NCI-H187 (cell line): ENCODE measurements at places on chromosomes 1 and 21.

DNA sequence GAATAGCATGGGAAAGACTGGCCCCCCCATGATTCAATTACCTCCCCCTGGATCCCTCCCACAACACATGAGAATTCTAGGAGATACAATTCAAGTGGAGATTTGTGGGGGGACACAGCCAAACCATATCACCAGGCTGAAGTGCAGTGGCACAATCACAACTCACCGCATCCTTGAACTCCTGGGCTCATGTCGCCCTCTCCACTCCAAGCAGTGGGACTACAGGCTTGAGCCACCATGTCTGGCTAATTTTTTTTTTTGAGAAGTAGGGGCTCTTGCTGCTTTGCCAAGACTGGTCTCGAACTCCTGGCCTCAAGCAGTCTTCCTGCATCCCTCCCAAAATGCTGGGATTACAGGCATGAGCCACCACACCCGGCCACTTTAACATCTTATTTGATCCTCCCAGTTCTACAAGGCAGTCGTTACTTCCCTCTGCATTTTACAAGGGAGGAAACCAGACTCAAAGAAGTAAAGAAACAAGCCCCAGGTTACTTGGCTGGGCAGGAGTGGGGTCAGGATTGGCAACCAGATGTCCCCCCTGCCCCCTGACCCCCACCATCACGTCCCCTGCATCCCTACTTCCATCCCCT, 26.9 kb upstream of the ACTL8 start:
- no peak for DNase-seq

GRCh38 chr1:63980740-63981407, 207.1 kb downstream of the ROR1 start:
- DNase-seq: no peak

- no peak for DNase-seq
Observed at GRCh38 chr1:177820213-177820612, 149.6 kb downstream of the SEC16B start.

DNA sequence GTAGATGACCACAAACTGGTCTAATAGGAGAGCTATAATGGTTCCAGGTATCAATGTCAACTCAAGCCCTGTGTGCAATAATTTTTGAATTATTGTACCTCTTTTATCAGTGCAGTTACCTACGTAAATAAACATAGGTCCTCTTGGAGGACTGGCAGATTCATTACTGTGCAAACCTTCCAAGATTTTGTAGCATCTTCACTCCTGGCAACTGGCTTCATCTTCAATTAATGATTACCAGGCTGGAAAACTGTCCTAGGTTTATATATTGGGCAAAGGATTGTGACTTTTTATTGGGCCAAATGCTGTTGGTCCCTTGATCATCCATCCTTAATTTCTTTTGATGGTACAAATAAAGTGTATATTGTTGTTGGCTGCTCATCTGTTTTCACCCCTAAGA, 35.6 kb downstream of the C4BPA start:
- no peak for DNase-seq

GRCh38 chr1:22584001-22584562, 20.8 kb downstream of the EPHA8 start:
- DNase-seq: no peak

DNA sequence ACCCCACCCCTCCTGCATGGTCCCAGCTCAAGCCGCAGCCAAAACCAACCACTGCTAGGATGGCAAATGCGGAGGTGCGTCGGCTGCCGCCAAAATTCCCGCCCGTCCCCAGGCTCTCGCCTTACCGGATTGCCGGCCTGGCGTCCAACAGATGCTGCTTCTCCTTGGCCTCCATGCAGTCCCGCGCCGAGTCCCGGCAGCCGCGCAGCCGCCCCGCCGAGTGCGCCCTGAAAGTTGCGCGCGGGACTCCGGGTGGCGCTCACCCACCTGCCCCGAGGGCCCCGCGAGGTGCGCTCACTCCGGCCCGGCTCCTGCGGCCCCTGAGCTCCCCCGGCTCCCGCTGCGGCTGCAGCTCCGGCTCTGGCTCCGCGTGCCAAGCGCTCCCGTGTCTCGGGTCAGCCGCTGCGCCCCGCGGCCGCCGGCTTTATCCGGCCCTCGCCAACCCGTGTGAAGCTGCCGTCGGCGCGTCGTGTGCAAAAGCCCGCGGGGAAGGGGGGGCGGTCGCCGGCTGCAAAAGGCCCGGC, at the start of gene SLC30A2:
Gene SLC30A2, minus strand, starts transcription at position 397 of the 524 bp plus-strand sequence. Its CDS starts 222 bp downstream, at position 175.
- no peak for DNase-seq

- DNase-seq: no peak
Observed at GRCh38 chr1:79448426-79448825, 441.9 kb upstream of the ADGRL4 start.

DNA sequence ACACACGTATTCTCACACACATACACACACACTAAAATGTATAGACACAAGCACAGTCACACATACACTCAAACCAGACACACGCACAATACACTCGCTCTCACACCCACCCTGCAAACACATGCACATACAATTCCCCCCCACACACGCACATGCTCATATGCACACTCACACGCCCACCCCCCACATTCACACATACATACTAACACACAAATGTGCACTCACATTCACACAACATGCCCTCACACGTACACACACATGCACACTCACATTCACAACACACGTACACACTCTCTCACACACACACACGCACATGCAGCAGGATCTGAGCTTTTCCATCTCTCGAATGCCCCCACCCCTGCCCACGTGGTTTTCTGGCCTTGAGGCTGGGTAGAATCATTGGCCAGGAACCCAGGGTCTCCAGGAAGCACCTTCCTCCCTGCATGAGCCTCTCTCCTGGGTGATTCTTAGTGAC, 589.7 kb downstream of the PTPRU start:
- DNase-seq: no peak

- DNase-seq: no peak
Observed at GRCh38 chr21:29193072-29193471, 62.6 kb downstream of the MAP3K7CL start.

DNA sequence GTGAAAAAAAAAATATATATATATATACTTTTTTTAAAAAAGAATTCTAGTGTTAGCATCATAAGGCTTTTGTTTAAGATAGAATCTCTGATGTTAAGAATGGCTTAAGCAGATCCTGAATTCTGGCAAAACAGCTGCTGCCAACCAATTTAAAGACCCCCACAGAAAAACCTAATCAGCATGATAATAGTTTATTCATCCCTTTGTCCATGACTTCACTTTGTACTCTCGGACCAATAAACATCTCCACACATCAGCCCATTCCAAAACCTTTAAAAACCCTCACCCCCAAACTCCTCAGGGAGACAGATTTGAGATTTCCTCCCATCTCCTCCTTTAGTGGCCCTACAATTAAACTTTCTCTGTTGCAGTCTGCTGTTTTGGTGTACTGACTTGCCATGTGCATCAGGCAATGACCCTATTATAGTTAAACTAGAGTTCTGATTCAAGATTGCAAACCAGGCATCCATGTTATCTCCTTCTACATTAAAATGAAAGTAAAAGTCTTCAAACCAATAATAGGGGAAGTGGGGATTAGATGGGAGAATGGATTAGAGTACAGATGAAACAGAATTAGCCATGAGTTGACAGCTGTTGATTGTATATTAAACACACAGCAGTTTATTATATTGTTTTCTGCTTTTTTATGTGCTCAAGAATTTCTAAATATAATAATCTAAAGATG, 9.8 kb upstream of the PHTF1 start:
- no peak for DNase-seq

DNA sequence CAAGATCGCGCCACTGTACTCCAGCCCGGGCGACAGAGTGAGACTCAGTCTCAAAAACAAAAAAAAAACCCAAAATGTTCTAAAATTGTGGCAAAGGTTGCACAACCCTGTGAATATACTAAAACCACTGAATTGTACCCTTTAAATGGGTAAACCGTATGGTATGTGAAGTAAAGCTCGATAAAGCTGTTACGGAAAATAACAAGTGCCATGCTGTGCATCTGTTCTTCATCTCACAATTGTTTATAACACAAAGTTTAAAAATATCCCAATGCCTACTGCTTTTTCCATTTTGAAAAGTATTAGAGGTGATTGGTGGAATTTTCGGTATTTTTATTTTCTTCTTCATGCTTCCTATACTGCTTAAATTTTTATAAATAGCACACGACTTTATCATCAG, 111.5 kb downstream of the ENAH start:
- no peak for DNase-seq

DNA sequence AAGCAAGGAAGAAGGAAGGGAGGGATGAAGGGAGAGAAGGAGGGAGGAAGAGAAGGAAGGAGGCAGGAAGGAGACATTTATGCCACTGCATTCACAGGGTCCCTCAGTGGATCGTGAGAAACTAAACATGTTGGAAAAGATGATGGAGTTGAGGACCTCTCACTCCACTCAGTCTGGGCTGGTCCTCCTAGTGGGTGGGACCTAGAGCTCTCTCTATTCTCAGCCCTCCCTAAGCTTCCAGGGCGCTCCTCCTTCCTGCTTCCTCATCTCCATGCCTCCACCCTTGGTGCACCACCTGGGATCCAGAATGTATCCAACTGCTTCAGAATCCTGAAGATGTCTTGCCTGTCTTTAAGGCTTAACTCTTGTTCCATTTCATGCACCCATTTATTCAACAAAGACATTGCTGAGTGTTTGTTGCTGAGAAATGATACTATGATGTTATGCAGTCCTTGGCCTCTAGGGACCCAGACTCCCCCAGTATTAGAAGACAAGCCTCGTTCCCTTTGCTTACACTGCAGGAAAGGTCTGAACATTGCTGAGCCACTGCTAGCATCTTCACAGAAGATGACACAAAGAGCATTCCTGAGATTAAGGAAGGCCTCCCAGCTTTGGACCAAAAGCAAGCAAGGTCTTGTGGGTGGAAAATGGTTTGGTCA, 88.5 kb downstream of the BEND5 start:
- no peak for DNase-seq

- DNase-seq: no peak
Observed at GRCh38 chr1:156476501-156477298, 23.9 kb downstream of the MEF2D start.

- DNase-seq: no peak
Observed at GRCh38 chr1:235022341-235022980, 106.2 kb downstream of the TOMM20 start.

DNA sequence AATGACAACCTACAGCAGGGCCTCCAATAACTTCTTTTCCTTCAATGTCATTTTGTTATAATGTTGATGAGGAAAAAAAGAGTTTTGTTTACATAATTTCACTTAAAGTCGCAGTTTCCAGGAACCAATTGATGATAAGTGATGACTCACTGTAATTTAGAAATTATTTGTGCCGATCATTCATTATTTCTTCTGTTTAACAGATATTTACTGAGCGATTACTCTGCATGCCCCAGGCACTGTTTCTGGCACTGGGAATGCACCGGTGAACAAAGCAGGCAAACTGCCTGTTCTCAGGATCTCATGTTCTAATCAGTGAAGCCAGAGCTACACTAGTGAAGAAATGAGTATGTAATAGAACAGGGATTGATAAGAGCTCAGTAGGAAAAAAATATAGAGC, 403.4 kb downstream of the NTNG1 start:
- DNase-seq: no peak

DNA sequence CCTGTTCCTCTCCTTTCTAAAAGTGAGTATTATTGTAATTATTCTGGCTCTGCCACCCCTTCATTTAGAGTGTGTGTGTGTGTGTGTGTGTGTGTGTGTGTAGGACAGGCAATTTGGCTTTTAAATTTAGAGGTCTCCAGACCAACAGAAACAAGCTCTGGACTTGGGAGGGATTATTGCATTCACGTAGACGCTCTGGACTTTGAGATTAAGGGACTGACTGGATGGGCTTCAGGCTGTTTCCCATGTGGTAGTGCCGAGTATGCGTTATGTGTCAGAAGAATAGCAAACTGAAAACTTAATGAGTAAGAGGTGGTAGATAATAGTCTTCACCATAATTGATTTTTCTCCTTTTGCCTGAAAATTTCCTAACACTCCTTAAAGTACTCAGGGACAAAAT, 281.9 kb downstream of the USP25 start:
- DNase-seq: no peak

DNA sequence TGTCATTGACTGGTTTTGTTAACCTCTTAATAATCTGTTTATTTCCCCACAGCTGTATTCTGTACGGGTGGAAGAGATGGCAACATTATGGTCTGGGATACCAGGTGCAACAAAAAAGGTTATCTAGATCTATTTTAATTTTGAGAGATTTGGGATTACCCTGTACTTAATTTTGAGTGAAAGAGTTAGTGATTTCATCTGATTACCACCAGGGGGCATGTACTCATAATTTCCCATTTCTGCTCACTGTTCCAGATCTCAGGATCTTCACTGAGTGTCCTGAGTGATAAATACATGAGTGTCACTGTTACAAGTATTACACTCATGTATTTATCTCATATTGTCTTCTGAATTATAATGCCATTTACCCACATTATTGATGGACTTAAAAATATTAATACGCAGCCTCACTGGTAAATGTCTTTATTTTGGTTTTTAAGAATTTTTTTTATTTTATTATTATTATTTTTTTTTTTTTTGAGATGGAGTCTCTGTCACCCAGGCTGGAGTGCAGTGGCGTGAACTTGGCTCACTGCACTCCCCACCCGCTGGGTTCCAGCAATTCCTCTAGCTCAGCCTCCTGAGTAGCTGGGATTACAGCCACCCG, 27.4 kb downstream of the DTL start:
- no peak for DNase-seq

DNA sequence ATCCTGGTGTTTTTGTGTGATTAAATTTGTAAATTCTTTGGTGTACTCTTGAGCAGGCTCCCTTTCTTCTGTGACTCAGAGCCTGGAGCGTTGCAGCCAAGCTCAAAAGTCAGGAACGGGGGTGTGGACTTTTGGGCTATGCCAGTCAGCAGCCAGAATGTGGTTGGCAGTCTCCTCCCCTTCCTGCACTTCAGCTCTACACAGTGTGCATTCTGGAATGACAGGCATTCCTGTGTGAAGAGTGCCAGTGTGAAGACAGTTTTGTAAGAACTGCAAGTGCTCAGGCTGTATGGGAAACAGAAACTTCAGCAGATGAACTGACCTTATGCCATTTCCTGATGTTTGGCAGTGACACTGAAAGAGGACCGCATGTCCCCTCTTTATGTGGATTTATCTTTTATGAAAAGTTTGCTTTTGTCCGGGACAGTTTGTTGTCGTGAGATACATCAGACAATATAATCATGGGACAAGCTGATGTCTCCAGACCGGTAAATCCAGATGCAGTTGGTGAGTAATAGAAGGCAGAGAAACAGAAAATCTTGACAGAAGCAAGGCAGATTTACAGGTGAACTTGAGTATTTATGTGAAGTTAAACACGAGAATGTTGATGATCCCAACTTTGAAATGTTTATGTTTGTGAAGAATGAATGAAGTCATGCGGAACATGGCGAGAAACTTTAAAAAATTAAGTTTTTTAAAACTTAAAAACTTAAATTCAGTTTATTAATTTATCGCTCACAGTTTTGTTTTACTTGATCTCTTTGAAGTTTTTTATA, 67.7 kb upstream of the RCC1 start:
- no peak for DNase-seq

GRCh38 chr1:12087797-12088314, 24.8 kb downstream of the TNFRSF8 start:
- no peak for DNase-seq

- no peak for DNase-seq
Observed at GRCh38 chr1:45394342-45394741, 54.1 kb upstream of the MUTYH start.

- DNase-seq: peak; percentile 59
Observed at GRCh38 chr1:177209357-177209756, 38.6 kb downstream of the BRINP2 start.

- DNase-seq: no peak
Observed at GRCh38 chr1:16183179-16183578, 27.3 kb upstream of the EPHA2 start.

- no peak for DNase-seq
Observed at GRCh38 chr1:19439464-19440171, 45.7 kb downstream of the CAPZB start.
